ENCODE measurements at places on chromosomes 5 and 9.

DNA sequence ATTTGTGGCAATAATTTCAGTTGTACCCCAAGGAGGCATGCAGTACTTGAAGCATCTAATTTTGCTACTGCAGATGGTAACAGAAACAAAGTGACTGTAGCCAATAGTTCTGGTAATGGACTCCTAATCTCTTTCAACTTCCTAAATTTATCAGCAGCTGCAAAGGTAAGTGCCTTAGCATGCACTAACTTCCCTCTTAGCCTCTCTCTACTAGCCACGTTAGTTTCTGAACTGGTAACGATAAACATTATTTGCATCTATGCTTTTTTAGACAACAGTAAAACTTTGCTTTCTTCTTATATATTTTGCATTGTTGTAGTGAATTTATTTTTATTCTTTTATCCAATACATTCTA, 6.2 kb upstream of the CKS2 start:
- DNase-seq: no peak

GRCh38 chr5:4570047-4570995, 569.8 kb upstream of the ADAMTS16 start:
- no peak for DNase-seq

DNA sequence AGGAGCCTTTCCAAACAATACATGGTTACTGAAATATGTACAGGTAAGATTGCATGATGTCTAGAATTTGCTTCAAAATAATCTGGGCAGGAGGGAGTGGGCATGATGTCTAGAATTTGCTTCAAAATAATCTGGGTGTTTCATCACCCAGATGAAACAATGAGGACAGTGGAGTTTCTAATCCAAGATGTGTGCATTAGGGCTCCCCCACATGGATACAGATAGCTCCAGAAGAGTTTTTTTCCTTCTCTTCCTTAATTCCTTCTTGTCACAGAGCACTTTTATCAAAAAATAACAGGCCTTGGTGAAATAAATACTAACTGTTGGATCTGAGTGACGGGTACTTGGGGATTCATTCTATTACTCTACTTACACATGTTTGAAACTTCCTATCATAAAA, 14.9 kb downstream of the ATOX1 start:
- no peak for DNase-seq

DNA sequence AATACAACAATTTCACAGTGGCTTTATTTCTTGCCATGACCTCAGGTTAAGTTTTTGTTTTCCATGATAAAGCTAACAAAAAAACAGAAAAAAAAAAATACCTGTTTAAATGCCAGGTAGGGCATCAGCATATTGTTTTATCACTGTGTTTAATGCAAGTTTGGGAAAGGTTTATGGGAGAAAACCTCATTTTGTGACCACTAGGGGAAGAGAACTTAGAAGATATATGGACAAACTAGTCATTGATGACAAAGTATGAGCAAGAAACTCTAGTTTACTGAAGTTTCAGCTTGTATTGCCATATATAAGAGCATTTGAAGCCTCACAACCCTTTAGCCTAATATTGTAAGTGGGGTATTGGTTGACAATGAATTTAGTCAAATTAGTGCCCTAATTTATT, 1431.4 kb upstream of the CDH18 start:
- DNase-seq: no peak

DNA sequence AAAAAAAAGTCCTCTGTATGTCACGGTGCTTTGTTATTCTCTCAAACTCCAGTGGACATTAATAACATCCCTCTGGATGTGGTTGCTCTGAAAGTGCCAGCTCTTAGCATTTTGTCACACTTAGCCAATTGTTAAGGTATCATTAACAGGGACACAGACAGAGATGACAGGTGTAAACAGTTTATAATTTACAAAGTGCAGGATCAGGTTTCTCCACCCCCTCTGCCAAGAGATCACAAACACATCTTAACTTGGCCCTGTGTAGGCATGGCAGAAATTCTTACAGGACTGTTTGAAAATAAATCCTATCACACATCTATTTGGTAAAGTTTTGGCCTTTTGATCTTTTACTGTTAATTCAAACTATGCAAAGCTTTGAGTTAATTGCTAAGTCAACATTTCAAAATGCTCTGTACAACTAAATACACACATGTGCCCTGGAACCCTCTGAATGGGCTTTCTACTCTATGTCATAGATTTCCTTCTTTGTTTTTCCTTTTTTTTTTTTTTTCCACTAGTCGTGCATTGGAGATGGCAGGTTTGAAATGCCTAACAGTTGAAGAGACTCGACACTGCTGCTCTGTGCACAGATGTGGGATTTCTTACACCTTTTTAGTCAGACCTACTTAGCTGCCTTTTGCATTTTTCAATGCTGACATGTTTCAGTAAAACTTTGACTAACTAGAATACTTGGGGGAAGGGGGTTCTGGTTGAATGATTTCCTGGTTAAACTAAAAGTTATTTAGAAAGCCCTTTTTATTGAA, 41.7 kb downstream of the SEMA6A start:
- DNase-seq: no peak

DNA sequence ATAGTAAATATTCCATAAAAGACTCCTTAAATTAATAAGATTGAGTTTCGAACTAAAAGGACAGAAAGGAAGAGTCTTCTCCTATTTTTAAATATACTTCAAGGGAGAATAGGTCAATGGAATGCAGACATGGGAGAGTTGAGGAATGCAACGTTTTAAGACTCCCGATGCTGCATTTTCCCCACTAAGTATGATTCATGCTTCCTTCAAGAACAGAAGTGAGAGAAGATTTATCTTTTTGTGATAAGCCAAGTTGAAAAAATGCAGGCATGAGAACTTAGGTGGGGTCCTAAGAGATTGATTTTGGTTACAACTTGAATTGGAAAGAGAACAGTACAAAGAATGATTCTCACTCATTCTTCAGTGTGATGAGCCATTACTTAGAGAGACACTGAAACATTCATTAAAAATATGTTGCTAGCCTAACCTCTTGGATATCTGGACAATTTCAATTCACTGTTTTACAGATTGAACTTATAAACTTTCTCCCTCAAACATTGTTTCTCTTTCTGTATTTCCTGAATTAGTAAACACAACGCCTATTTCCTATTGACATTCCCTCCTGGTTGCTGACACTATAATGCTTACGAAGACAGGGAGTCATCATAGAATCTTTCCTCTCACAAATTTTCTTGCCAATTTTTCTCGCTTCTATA, 1666.1 kb upstream of the WWC1 start:
- no peak for DNase-seq

DNA sequence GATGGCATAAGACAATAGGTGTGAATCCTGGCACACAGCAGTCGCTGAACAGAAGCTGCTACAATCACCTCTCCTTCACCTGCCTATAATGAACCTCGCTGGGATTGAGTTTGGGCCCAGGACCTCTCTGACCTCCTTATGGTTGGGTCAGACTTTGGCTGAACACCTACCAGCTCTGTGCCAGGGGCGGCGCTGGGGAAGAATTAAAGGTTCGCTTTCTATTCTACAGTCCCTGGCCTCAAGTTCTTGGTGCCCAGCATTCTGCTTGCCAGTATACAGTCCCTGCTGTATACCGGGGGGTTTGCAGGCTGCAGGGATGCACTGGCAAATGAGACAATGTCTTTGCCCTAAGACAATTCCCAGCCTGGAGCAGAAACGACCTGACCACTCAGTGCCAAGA, 895 bp upstream of the STRBP start:
- no peak for DNase-seq

GRCh38 chr9:122309861-122310260, 45.2 kb downstream of the MRRF start:
- DNase-seq: no peak

- DNase-seq: no peak
Measured at GRCh38 chr9:72412483-72413040, 47.6 kb upstream of the ZFAND5 start.

DNA sequence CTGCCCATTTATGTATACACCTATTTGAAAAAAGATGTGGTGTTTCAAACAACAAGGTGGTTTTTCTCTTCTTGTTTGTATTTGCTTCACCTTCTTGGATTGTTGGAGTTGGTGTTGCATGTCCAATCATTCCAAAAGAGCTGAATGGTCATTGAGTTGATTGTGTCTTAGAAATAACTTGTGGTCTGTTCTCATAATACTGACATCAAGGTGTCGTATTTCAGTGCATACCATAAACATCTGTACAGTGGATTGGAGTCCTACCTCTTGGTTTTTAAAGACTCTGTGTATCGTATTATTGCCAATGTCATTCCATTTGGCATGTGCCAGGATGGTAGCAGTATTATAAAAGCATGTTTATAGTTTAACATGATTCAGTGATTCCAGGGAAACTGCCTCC, 73.2 kb downstream of the TRIO start:
- DNase-seq: no peak

GRCh38 chr5:124103671-124104070, 591.7 kb downstream of the CSNK1G3 start:
- no peak for DNase-seq

- no peak for DNase-seq
Measured at GRCh38 chr9:133677126-133678010, 41.2 kb downstream of the DBH start.

- no peak for DNase-seq
Measured at GRCh38 chr5:137201876-137202275, 297.2 kb downstream of the SPOCK1 start.

GRCh38 chr9:14306188-14306587, 7.8 kb downstream of the NFIB start:
- no peak for DNase-seq

DNA sequence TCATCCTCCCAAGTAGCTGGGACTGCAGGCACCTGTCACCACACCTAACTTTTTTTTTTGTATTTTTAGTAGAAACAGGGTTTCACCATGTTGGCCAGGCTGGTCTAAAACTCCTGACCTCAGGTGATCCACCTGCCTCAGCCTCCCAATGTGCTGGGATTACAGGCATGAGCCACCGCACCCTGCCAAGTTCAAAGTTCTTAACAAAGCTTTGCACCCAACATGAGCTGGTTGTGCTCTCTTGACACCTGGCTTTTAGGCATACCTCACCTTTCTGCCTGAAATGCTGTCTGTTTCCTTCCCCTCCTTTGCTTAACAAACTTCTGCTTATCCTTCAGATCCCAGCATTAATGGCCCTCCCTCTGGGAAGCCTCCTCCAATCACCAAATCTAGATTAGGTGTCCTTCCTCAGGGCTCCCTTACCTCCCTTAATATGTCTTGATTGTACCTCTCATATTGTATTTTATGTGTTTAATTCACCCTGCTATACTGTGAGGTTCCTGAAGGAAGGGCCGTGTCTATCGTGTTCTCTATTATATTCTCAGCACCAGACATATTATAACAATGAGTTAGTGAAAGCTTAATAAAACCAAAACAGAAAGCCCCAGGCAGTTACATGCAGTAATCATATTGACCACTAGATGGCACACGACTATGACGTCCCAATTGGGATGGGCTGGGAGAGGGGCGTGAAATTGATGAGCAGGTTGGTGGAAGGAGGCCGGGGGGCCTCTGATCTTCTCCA, 62.9 kb upstream of the PPARGC1B start:
- DNase-seq: no peak

DNA sequence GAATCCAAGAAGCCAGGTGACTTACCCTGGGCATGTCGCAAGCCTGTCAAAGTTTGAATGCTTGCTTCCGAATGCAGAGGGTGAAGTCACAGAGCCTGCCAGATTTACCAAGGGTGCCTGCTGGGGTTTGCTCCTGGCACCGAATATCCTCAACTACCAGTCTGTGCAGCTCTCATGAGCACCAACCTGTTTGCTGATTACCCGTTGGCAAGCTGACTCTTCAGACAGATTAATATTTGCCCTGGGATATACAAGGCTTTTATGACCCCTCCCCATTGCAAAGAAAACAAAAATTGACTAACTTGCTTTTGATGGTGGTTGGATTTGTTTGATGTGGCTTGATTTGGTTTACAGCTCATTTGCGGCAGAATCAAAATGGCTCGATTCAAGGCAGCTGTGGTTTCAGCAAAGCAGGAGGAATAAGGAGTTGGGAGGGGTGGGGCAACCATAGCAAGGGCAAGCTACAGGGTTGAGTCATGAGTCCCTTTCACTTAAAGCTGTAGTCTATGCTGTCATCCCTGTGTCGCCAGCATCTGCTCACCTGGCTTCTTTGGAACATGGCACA, 82.3 kb upstream of the AGXT2 start:
- no peak for DNase-seq

DNA sequence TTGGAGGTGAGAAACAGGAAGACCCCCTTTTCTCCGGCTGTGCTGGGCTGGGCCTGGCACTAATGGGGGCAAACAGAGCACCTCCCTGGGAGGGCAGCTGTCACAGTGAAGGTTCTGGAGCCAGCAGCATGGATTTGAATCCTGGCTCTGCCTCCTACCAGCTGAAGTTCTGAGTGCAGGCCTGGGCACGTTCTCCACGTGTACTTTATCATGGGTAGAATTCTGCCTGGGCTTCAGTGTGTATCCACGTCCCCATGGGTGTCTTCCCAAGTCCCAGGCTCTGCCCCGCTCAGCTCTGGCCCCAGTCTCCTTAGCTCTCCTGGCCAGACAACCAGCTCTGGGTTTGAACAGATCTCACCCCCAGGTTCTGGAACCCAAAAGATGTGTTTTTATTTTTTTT, 223.2 kb downstream of the PBX3 start:
- no peak for DNase-seq

- no peak for DNase-seq
Measured at GRCh38 chr5:170195961-170196360, 36.8 kb upstream of the C5orf58 start.

DNA sequence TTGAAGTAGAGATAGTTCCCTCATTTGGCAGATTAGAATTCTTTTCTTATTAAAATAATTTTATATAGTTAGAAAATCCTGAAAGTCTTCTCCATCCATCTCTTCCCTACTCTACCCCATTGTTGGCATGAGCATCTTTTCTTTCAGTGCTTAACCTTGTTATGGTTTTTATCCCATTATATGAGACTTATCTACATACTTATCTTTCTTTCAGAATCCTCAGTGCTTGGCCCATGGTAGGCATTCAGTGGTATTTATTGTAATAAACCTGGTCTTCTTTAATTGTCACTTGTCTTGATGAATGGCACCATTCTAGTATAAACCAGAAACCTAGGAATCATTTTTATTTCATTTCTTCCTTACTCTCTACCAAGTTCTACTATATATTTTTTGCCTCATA, 169.8 kb upstream of the TLX3 start:
- DNase-seq: no peak

DNA sequence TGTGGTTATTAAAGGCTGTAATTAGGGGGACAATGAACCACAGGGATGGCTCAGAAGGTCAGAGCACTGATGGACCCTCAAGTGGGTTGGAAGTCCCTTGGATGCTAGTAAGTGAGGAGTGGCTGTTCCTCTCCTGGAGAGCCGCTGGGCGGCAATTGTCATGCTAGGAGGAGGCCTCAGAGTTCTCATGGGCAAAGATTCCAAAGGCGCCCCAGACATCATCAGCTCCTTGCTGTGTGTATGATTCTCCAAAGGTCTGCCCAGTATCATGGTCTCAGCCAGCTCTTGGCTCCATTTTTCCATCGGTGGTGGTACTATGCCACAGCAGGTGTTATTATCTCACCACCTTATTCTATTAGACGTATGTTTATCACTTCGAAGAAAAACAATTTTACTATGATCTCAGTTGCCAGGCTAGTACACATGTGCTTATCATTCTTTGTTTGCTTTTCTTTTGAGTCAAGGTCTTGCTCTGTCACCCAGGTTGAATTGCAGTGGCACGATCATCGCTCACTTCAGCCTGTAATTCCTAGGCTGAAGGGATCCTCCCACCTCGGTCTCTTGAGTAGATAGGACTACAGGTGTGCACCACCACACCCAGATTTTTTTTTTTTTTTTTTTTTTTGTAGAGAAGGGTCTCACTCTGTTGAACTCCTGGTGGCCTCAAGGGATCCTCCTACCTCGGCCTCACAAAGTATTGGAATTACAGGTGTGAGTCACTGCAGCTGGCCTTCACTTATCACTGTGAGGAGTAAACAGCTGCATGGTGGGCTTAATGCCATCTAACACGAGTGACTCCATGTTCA, 46.8 kb downstream of the EXOSC2 start:
- no peak for DNase-seq

- no peak for DNase-seq
Measured at GRCh38 chr9:95057101-95057500, 260.4 kb downstream of the FANCC start.

Data from sciatic nerve (tissue), 2 donors.